ENCODE measurements at places on chromosomes 1 and 21.
A peak's percentile ranks its signal among the peaks of the same experiment; 100 is the strongest.

- no peak for DNase-seq
Observed at GRCh38 chr1:56052041-56052440, 527.3 kb downstream of the PLPP3 start.

DNA sequence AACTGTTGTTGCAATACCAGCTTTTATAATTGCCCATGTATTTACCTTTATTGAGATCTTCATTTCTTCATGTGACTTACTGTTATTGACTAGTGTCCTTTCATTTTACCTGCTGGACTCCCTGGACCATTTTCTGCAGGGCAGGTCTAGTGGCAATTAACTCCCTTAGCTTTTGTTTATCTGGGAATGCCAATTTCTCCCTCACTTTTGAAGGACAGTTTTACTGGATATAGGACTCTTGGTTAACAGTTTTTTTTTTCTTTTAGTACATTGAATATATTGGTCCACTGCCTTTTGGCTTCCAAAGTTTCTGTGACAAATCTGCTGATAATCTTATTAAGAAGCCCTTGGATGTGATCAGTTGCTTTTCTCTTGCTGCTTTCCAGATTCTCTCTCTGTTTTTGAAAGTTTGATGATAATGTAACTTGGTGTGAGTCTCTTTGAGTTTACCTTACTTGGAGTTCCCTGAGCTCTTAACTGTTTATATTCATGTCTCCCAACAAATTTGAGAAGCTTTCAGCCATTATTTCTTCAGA, 56.9 kb downstream of the COL18A1 start:
- DNase-seq: no peak

GRCh38 chr1:230153641-230154296, 86.7 kb downstream of the GALNT2 start:
- DNase-seq: no peak

- DNase-seq: peak; percentile 2
Observed at GRCh38 chr1:212457740-212458338, 25.1 kb downstream of the NENF start.

- DNase-seq: no peak
Observed at GRCh38 chr1:166200743-166201142, 33.9 kb upstream of the FAM78B start.

DNA sequence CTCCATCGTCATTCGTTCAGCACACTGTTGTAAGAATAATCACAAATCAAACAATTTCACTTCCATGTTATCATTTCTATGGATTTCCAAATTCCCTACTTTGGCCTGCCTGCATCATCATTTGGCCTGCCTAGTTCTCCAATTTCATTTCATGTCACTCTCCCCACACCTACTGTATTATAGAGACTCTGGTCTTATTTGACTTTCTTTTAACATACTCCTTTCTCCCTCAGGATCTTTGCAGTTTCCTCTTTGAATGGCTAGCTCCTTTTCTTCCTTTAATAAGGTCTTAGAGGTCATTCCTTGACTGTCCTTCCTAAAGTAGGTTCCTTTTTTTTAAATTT, 36.3 kb upstream of the PODN start:
- DNase-seq: no peak

- DNase-seq: no peak
Observed at GRCh38 chr1:61138921-61139774, 56.8 kb downstream of the NFIA start.

GRCh38 chr1:230117694-230118093, 50.7 kb downstream of the GALNT2 start:
- DNase-seq: no peak

DNA sequence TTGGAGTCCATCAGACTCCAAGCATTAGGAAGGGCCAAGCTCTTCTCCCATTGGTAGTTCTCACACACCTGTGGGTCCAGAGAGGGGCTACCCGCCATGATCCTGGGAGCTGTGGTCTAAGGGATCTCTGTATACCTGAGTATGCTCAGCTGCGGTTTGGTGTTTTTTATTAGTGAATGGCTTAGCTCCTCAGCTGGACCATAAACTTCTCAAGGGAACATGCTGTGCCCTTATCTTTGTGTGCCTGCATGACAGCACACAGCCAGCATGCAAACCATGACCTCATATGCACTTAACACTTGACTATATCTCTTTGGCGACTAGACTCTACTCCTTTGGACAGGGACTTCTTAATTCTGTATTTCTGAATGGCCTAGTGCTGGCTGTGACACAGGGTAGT, 94.5 kb downstream of the CD58 start:
- no peak for DNase-seq

GRCh38 chr1:103416681-103417286, 108.7 kb upstream of the RNPC3 start:
- DNase-seq: no peak

- no peak for DNase-seq
Observed at GRCh38 chr1:160638926-160639325, 7.9 kb downstream of the SLAMF1 start.

GRCh38 chr1:58249737-58250586, 296.6 kb downstream of the OMA1 start:
- DNase-seq: peak; percentile 72

GRCh38 chr1:183327434-183328290, 90.5 kb downstream of the NMNAT2 start:
- no peak for DNase-seq

- no peak for DNase-seq
Observed at GRCh38 chr21:45098867-45099266, 24.5 kb downstream of the ADARB1 start.

DNA sequence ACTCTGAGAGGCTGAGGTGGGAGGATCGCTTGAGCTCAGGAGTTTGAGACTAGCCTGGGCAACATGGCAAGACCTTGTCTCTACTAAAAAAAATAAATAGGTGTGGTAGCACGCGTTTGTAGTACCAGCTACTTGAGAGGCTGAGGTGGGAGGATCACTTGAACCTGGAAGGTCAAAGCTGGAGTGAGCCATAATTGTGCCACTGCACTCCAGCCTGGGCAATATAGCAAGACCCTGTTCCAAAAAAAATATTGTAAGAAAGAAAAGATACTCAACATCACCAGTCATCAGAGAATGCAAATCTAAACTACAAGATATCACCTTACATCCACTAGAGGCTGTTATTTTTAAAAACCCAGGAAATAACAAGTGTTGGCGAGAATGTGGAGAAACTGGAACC, 32.5 kb downstream of the ZNF644 start:
- DNase-seq: no peak

- DNase-seq: peak; percentile 19
Observed at GRCh38 chr1:83990734-83991133, 8.2 kb downstream of the TTLL7 start.

- no peak for DNase-seq
Observed at GRCh38 chr1:177186639-177187038, 15.9 kb downstream of the BRINP2 start.

- DNase-seq: peak; percentile 5
Observed at GRCh38 chr1:198756470-198756869, 117.6 kb downstream of the PTPRC start.

DNA sequence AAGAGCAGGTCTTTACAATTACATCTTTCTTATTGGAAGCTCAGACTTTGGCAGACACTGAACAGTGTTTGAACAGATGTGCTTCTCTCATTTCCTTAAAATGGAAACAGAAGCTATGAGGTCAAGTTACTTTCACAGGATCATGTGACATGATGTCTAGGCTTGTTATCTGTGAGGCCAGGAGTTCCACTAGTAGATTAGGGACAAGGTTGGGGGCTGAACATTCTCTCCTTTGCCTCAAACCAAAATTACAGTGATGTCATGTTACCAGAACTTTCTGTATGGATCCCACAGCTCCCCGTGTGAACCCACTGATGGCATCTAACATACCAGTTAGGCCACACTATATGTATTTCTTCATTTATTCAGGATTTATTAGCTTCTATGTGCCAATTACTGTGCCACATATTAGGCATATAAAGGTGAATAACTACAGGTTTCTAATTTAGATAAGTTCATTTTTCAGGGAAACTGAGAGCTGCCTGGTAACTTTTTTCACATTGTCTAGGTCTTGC, 6.0 kb downstream of the DYNLT5 start:
- DNase-seq: peak; percentile 92

DNA sequence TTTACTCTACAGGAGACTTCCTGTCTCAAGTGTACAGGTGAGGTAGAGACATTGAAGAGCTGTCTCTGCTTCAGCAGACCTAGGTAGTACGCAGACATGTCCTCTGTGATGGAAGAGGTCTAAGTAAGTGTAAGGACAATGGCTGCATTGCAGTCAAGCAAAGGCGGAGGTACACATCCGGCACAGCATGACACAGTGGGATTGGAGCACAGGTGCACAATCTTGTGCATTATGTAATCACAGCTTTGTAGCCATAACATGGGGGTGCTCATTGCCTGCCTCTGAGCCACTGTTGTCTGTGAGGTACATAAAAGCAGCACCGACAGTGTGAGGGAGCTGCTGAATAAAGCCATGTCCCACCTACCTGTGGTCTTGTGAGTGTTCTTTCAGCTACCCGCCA, 66.4 kb upstream of the CCDC190 start:
- no peak for DNase-seq

GRCh38 chr1:26727476-26727875, 31.7 kb downstream of the ARID1A start:
- no peak for DNase-seq

GRCh38 chr21:41370840-41371684, 9.2 kb downstream of the MX2 start:
- no peak for DNase-seq

DNA sequence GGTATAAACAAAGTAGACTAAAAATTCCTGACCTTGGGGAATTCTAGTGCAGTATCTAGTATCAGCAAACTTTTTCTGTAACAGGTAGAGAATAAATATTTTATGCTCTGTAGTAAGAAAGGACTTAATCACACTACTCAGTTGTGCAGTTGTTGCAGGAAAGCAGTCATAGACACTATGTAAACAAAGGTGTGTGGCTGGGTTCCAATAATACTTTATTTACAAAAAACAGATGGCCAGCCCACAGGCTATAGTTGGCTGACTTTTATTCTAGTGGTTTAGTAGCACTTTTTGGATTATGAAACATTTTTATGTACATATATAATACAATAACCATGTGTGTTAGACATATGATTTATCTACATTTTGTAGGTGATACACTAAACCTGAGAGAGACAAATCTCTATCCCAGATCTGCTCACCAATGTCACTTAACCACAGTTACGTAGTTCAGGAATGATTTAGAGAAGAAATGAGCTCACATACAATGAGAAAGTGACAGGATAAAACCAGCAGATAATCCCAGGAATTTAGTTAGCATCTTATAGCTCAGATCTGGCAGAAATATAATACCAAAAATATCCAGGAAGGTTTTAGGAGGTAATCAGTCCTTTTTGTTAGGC, 56.1 kb downstream of the MIER1 start:
- no peak for DNase-seq

GRCh38 chr1:227043755-227044154, 103.7 kb downstream of the COQ8A start:
- DNase-seq: no peak

DNA sequence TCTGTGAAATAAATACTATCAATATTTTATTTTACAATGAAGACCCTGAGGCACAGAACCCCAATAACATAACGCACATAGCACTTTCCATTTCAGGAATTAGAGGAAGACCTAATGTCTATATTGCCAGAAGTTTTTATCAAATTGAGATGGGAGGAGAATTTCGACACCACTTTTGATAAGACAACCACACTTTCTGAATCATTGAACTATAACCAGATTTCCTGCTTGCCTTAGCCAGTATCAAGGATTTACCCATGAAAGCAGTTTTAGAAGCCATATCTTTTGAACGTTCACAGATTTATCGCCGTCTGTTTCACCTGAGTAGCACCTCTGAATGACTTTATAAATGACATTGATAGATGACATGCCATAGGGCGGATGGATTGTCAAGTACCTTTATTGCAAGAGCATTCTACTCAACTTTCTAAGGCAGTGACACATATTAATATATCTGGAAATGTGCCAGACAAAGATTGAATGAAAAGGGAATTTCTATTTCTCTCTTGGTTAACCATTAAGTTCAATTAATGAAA, 768.4 kb downstream of the LTN1 start:
- DNase-seq: no peak

GRCh38 chr1:230423951-230424350, 2.2 kb downstream of the PGBD5 start:
- no peak for DNase-seq

- DNase-seq: no peak
Observed at GRCh38 chr1:71170925-71171324, 90.1 kb upstream of the ZRANB2 start.

- DNase-seq: no peak
Observed at GRCh38 chr1:19028110-19028509, 71.6 kb upstream of the IFFO2 start.

DNA sequence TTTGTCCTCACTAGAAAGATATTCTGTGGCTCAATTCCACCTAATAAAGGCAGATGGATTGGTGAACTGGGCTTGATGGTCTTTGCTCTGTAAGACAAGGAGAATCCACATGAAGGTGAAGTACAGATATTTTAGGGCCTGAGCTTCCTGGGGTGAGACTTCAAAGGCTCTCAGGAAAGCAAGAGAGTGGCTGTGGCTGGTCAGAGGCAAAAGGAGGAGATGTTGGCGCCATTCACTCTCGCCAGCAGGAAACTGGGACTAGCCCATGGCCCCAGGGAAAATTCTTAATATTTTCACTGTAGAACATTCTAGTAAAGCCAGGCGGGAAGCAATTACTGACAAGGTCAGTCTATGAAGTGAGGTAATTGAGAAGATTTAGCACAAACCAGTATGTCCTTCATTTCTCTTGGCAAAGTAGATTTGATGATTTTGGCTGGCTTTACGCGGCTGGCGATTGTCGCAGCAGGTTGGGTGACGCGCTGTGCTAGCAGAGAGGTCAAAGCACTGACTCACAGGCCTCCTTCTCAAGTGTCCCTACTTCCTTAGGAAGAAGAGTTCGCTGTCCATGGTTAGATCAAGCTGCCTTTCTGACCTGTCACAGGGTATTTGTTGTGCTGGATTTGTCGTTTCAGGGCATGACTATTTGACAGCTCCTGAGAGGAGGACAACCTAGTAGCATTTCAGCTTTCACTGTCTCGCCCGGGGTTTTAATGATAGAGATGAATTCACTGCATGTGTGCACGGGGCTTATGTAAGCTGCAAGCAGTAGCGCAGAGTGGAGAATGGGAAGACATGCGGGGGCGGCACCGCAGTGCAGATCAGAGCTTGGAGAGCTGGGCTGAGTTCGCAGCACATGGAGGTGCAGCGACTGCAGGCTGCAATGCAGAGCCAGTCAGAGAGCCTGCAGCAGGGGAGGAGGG, 32.7 kb downstream of the XCL1 start:
- no peak for DNase-seq

- DNase-seq: peak; percentile 17
Observed at GRCh38 chr21:14862794-14863720, 201.7 kb downstream of the NRIP1 start.

GRCh38 chr1:193070942-193071341, 11.5 kb downstream of the RO60 start:
- DNase-seq: no peak

DNA sequence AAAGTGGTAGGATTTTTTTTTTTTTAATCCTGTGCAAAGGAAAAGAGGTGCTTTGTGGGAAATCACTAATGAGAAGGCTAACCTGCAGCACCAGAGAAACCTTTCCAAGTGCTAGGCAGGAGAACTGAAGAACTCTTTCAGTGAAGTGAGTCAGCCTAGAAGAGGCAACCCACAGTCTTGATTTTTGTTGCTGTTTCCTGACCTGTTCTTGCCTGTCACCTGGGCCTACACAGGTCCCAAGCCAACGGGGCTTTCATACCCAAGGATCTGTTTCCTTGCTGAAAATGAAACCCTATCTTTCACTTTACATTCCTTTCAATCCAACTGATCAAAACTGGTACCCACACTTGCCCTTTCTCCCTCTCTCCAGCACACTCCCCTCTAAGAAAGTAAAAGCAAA, 7.1 kb upstream of the IKBKE start:
- DNase-seq: no peak

GRCh38 chr1:53621144-53621543, 117.8 kb downstream of the GLIS1 start:
- DNase-seq: no peak

All from NCI-H526 treated with DMSO at 0.1 percent for 48 hours (cell line).